Activated gamma-delta T cell treated with Interleukin-2 at 50 U/mL for 16 hours (primary cell): ENCODE measurements at places on chromosomes 12 and 14.
A peak's percentile ranks its signal among the peaks of the same experiment; 100 is the strongest.

- DNase-seq, result no peak
These were observed 467.1 kb upstream of the MGAT4C start for GRCh38 chr12:86723326-86723725.

DNA sequence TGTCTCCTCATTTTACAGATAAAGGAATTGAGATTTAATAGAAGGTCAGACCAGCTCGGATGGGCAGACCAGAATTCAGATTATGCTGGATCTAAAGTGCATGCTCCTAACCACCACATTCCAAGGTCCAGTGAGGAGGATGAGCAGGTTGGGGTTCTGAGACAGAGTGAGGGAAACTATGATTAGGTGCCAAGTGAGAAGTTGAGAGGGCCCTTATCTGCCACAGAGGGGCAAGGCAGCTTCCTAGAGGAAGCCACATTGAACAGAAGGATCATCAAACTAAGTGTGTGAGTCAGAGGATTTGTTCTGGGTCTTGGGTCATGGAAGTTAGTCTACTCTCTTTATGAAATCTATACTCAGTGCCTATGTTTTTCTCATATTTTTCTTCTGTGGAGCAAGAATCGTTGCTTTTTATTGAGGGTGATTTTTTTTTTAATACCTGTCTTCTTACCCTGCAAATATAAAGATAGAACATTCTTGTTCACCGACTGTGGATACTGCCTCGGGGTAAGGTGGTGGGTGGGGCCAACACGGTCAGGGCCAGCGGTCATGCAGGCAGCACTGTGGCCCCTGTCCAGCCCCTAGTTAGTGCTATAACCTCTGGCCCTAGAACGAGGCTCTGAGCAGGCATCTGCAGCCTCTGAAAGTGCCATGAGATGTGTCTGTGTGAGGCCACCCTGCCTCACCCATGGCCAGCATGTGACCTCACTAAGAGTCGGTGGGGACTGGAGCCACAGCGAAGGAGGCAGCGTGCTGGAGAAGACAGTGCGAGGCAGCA, 55.6 kb upstream of the PTHLH start:
- DNase-seq, result no peak

DNA sequence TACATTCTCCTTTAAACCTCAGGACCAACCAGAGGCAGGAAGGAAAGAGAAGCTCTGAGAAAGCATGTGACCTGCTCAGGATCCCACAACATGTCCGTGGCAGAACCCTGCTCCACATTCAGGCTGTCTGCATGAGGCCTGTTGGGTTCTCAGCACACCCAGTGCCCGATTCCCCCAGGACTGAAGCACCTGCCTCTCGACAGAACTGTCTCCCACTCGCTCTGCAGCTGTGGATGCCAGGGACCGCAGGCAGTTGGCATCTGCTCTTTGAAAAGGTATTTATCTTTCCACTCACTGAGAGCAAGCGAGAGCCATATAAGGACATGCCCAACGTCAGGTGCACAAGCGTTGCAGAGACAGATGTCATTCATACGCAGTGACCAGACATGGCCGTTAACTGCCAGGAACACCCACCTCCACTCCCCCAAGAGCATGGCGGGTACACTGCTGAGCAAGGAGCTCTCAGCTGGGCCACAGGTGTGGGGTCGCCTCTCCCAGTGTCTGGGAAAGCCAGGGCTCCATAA, 18.9 kb downstream of the PITPNM2 start:
- DNase-seq, result peak; percentile 25

DNA sequence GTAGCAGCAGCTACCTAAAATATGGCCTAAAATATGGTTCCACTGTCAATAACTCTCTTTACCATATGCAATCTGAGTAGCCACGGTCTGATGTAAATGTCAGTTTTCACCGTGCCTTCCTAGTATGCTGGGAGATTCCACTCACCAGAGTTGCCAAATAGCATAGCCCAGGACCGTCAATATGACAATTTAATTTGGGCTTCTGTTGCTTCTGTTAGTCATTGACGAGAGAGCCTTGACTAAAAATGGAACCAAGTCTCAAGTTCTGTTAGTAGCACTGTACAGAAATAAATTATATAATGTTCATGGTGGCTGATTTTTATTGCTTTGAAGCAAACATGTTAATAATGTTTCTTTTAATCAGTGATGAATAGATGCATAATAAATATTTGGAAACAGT, 348.4 kb downstream of the BCAT1 start:
- DNase-seq, result no peak

DNA sequence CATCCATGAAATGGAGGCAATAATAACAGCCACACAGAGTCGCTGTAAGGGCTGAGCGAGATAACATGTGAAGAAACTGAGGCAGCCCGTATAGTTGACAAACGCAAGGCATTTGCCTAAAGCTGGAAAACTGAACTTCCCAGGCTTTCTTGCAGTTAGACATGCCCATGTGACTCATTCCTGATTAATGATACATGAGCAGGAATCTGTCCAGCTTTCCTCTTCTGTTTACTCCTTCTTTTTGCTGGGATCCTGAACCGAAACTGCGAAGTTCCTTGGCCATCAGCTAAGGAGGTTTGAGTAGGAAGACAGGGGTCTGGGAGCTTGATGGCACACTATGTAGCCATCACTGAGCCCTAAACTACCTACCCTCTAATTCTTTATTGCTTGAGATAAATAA, 52.2 kb downstream of the ST8SIA1 start:
- no peak for DNase-seq

GRCh38 chr14:58584383-58584782, 53.4 kb upstream of the DACT1 start:
- DNase-seq, result no peak

- no peak for DNase-seq
These were observed 27.8 kb upstream of the PNMA1 start for GRCh38 chr14:73741876-73742519.

- DNase-seq, result no peak
These were observed 39.5 kb downstream of the SCARB1 start for GRCh38 chr12:124824195-124824594.

DNA sequence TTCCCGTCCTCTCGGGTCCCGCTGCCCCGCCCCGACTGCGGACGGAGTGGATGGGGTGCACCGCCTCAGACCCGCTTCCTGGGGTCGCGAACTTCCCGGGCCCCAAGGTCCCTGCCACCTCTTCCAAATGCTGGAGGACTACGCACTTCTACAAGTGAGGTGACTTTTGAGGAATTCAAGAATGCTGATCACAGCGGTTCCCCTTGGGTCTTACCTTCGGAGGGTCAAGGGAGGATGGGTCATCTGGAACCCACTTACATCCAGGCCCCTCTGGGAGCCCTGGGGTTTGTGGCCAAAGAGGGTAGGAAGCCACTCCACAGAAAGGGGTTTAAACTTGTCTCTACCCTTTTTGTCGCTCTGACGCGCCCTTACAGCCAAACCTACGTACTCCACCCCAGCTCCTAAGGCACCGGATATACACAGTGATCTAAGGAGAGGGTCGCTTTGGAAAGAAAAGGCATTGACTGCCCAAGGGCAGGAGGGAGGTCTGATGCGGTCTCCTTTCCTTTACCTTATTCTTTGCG, 532 bp upstream of the PRKD1 start:
- DNase-seq, result no peak

DNA sequence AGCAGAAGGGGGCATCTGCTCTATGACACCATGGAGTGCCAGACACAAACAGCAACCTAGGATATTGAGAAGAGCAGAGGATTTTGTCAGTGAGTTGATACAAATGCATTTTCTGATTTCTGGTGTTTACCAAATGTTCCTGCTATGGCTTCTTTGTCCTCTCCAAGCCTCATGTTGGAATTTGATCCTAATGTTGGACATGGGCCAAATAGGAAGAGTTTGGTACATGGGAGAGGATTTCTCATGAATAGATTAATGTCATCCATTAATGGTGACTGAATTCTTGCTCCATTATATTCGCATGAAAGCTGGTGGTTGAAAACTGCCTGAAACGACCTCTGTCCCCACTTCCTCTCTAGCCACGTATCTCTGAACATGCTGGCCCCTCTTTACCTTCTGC, 1002.2 kb upstream of the FLRT2 start:
- no peak for DNase-seq

- no peak for DNase-seq
These were observed 187.4 kb downstream of the TTC7B start for GRCh38 chr14:90628825-90629224.

GRCh38 chr12:115377779-115378178, 693.8 kb upstream of the TBX3 start:
- no peak for DNase-seq

GRCh38 chr14:57089901-57090300, 178.8 kb downstream of the EXOC5 start:
- DNase-seq, result no peak

DNA sequence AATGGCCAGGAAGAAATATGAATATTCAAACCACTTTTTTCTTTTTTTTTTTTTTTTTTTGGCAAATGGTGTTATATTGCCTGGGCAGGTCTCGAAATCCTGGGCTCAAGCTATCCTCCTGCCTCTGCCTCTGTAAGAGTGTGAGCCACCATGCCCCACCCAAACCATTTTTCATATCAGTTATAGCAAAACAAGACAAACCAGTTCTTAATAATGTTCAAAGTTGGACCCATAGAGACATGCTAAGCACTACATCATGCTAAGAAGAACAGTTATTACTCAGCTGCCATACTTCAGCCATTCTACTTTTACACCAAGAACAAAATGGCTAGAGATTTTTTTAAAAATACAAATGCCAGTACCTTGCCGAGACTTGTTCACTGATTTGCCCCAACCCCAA, 25.5 kb downstream of the EIF2S1 start:
- no peak for DNase-seq

DNA sequence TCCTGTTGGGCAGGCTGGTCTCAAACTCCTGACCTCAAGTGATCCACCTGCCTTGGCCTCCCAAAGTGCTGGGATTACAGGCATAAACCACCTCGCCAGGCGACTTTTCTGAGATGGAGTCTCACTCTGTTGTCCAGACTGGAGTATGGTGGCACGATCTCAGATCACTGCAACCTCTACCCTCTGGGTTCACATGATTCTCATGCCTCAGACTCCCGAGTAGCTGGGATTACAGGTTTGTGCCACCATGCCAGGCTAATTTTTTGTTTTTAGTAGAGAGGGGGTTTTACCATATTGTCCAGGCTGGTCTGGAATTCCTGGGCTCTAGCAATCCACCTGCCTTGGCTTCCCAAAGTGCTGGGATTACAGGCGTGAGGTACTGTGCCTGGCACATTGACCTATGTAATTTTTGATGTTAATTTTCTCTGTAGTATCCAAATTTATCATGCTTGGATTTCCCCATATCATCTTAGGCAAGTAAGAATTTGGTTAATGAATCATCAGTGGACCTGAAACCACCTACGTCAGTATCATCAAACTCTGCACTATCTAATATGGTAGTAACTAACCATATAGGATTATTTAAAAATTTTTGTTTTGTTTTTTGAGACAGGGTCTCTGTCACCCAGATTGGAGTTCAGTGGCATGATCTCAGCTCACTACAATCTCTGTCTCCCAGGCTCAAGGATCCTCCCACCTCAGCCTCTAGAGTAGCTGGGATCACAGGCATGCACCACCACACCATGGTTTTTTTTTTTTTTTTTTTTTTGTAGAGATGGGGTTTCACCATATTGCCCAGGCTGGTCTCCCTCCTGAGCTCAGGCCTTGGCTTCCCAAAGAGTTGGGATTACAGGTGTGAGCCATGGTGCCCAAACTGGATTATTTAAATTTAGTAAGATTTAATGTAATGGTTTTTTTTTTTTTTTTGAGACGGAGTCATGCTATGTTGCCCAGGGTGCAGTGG, 11.9 kb upstream of the ATP5F1B start:
- DNase-seq, result no peak

- DNase-seq, result peak; percentile 69
These were observed 6.5 kb downstream of the ZBTB1 start for GRCh38 chr14:64510825-64511671.

DNA sequence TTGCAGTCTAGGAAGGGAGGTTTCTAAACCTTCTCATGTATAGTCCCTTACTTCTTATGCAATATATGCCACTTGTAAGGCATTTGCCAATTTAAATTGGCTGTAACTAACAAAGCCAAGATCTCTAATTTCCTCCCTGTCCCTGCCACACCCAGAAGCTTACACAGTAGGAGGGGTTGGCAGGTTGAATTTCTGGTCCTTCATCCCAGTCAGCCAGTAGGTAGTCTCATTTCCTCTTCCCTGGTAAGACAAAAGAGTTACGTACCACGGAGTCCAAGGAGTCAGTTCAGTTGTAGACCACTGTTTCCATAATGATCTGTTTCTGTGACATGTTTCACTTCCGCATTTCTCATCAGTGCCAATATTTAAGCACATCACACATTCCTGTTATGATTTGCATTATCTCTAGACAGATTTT, 47.0 kb upstream of the PLBD1 start:
- no peak for DNase-seq

DNA sequence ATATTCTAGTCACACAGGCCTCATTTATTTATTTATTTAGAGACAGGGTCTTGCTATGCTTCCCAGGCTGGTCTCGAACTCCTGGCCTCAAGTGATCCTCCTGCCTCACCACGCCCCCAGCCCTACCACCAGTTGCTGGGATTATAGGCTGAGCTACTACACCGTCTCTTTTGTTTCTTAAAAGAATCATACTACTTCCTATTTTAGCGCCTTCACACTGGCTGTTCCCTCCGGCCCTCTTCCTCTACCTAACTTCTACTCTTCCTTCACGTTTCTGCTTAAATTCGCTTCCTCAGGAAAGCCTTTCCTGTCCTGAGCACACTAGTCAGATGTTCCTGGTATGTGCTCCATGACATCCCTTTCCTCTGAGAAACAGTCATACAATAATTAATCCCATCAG, 6.4 kb upstream of the MRPL42 start:
- no peak for DNase-seq
